ENCODE measurements at places on chromosomes 5 and 9.

DNA sequence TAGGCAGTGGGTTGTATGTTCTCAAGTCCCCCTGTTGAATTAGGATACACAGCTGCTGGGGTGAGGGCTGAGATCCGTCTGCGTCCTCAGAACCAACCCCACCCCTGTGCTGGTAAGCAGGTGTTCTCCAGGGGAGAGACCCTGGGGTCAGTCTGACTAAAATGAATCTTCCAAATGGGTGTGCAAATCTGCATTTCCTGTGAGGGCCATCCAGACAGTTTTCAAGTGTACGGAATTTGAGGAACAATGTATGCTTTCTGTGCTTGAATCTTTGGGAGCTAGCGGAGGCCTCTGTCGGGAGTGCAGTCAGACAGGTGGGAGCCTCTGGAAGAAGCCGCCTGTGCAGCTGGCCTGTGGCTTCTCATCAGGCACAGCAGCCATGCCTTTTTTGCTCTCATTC, 122.9 kb downstream of the MACROH2A1 start:
- no peak for DNase-seq

DNA sequence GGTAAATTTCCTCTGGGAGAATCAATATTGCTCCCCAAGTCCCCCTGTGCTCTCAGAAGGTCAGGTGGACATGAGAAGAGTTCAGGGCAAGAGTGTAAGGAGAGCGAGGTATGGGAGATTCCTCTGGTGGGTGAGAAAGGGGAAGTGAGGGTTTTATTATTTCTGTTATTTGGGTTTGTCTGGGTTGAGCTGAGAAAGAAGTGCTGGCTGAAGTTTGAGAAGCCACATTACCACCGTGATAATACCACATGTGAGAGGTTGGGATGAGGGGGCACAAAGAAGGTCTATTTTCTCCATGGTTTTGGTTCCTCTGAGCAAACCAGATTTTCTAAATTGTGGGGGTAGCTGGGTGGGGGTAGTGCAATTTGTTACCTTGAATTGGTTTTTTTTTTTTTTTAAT, 350.4 kb downstream of the OSTF1 start:
- DNase-seq: no peak

DNA sequence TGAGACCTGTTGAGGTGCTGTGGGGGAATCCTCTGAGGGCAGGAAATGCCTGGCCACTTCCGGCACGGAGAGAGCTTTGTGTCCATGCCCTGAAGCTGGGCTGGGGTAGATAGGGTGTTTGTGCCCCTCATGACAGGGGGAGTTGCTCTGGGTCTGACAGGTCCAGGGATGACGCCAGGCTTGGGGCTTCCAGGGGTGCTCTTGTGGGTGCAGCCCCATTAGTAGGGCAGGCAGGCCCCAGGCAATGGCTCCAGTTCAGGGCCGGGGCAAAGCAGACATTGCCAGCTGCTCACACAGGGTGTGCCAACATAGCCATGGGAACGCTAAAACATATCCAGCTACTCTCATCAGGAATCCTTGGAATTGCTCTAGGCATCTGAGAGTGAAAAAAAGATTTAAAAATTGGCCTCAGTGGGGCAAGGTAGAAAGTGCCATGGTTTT, 21.1 kb downstream of the PITX1 start:
- DNase-seq: no peak

DNA sequence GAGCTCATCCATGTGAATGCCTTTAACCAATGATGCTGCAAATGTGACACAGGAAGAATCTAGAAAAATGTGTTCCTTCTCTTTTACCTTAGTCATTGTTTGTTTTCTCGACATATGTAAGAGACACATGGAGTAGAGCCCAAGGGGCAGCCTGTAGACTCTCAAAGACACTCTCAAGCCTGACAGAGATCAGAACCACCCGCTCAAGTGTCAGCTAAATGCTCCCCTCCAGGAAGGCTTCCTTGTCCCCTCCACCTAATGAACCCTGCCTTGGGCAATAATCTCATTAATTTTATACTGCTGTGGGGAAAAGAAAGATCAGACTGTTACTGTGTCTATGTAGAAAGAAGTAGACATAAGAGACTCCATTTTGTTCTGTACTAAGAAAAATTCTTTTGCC, 157.4 kb downstream of the MUSK start:
- no peak for DNase-seq

DNA sequence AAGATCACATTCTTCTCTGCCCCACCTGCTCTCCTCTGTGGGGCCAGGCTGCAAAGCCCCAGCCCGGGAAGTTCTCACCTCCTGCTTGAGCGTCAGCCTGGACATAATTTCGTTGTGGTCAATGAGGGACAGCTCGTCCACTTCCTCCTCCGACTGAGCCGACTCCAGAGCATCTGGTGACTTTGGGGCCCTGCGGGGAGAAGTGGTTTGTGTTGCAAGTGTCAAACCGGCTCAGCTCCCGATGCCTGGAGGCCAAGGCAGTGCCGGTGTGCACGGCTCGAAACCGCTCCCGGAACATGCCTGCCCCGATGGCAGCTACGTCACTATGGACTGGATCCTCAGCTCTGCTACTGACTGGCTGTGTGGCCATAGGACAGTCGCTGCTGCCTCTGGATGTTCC, 52.8 kb downstream of the PRRT1B start:
- no peak for DNase-seq

DNA sequence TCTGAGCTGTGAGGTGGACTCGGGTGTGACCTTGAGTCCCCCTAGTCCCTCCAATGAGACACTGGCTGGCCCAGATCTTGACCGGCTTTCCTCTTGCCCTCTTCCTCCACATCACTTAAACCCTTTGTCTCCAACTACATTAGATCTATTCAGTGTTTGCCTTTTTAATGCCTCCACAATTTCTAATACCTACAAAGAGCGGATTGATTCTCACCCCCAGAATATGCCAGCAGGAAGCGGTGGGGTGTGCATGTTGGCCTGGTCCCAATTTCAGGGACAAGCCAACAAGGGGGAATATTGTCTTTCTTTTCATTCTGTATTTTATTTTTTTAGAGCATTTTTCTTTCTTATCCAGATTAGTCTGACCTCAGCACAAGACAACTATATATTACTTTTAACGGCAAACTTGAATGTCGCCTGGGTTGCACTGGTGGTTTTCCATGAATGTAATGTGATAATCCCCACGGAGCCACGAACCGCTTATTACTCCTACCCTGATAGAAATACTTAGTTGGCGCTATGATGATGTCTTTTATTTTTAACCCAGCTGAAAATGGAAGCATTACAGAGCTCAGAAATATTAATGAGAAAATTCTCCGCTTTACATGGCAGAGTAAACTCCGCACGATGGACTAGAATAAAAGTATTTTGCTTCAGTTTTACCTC, 68.5 kb upstream of the MYO10 start:
- DNase-seq: no peak

- DNase-seq: no peak
Measured at GRCh38 chr9:86675805-86676204, 271.5 kb downstream of the GAS1 start.

DNA sequence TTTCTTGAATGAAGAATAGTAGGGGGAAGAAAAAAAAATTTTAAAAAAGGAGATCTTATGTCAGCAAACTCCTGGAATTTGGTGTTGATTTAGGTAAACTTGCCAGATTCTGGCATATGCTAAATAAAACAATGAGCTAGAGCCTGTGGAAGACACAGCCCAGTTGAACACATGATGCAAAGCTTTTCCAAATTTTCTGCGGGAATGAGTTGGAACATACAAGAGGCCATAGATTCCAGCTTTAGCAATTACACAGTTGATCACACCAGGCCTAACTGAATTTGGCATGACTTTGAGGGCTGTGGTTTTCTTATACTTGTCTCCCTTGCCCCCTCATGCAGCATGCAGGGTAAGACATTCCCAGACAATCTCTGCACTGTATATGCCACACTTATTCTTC, 297.0 kb downstream of the SH3GL2 start:
- no peak for DNase-seq

- DNase-seq: no peak
Measured at GRCh38 chr9:91190062-91190461, 171.7 kb downstream of the AUH start.

- no peak for DNase-seq
Measured at GRCh38 chr9:81666123-81666522, 23.2 kb downstream of the TLE1 start.

GRCh38 chr5:167530548-167530947, 760.9 kb upstream of the WWC1 start:
- DNase-seq: no peak

DNA sequence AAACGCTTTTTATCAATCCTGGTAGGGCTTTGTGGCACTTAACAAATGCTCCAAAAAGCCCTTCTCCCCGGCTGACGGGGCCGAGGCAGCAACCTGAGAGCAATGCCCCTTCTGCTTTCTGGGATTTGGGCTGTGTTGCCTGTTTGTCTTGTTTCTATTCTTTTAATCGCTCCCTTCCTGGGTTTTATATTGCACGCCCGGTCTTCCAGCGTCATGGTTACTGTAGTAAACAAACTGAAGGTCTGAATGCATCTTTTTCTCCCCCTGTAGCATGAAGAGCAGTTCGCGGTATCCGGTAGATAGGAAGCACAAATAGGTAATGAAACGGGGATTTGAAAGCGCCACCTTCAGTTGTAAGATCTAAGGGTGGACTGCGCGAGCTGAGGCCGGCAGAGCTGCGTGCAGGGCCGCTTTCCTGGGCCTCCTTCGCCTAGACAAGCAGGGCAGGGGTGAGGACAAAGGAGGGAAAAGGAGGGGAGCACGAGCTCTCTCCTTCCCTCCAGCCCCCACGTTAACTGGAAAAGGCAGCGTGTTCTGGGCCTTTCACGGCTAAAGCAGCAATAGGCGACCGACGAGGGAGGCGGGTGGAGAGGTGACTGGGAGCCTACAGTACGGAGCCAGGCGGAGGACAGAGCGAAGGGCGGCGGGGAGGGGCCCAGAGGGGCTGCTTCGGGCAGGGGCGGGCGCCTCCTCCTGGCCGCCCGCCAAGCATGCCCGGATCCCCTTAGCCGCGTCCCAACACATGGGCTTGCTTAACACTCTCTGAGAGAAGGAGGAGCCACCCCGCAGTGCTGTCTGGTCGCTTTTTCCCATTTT, 49.3 kb upstream of the ZNF366 start:
- DNase-seq: no peak

DNA sequence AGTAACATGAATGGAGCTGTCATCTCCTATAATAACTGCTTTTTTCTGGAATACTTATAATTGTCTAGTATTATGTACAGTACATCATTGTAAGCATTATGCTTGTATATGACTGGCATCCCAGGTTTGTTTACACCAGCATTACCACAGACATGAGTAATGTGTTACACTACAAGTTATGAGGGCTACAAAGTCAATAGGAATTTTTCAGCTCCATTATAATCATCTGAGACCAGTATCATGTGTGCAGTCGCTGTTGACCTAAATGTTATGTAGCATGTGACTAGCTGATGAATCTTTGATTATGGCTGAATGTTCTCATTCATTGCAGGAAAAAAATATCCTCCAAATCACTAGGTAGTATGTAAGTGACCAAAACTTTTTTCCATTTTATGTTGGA, 2.2 kb downstream of the ZCCHC9 start:
- DNase-seq: no peak

- DNase-seq: no peak
Measured at GRCh38 chr5:149464796-149465489, 85.9 kb upstream of the IL17B start.

- no peak for DNase-seq
Measured at GRCh38 chr9:7967093-7967827, 167.7 kb upstream of the DMAC1 start.

GRCh38 chr5:74640954-74641734, 616 bp upstream of the ENC1 start:
- peak; percentile 18 for DNase-seq

DNA sequence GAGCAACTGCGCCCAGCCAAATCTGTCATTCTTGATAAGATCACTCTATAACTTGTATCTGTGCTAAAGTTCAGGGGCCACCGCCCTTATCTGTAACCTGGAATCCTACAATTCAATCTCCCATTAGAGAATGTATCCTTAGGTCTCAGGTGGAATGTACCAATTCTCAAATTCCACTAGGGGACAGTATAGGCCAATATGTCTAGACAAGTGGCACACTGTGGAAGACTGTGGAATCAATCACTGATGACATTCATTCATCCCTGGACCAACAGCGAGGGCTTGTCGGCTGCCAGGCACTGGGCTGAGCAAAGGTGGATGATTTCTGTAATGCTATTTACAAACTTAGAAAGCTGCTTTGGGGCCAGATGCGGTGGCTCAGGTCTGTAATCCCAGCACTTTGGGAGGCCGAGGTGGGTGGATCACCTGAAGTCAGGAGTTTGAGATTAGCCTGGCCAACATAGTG, 28.7 kb upstream of the MEGF9 start:
- peak; percentile 39 for DNase-seq

- DNase-seq: peak; percentile 29
Measured at GRCh38 chr5:17216176-17216973, 1.1 kb upstream of the BASP1 start.

GRCh38 chr9:107504585-107505455, 15.3 kb upstream of the KLF4 start:
- no peak for DNase-seq

DNA sequence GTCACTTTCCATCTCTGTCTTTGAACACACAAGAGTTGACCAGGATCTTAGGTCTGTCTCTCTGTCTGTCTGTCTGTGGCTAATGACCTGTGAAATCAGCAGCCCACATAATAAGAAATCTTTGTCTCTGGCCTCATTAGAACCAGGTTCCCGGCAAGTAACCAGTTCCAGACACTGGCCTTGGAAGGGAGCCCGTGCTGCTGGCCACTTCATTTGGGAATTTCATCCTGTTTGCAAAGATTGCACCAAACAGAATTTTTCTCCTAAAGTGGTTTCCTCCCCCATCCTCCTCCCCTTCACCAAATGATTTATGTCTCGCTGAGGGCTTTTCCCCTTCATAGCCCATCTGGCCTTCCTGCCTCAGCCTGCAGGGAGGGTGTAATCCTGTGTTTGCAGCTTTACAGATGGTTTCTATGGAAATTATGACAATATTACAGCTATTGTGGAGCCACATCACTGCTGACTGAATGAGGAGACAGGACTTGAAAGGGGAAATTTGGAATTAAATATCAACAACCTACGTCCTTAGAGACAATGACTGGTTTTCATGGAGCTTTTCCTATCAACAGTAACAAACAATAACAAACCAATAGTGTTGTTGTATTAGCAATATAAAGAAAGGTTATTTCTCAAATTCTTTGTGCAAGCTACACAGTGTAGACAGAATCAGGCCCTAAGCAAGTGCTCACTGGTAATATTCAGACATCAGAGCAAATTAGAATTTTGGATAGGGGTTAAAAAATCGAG, 25.7 kb downstream of the DPYSL3 start:
- no peak for DNase-seq

- no peak for DNase-seq
Measured at GRCh38 chr5:116738239-116738614, 163.6 kb upstream of the SEMA6A start.

DNA sequence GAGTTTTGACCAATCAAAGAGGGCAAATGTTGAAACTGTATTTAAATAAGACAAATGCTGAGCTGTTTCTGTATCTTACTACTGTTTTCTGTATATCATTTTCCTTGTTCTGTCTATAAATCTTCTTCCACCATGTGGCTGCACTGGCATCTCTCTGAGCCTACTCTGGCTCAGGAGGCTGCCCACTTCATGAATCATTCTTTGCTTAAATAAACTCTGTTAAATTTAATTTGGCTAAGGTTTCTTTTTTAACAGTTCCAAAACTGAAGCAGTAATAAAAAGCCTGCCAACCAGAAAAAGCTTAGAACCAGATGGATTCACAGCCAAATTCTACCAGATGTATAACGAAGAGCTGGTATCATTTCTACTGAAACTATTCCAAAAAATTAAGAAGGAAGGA, 40.2 kb upstream of the TAS2R1 start:
- no peak for DNase-seq
